Mesenteric fat pad (tissue), 1 donor: ENCODE measurements at places on chromosomes 5 and 9. TPM values are rescaled to one million over a fixed set of nuclear protein-coding genes. Genes with fewer than 3 reads are reported as not detected.

The SLC25A48 gene
- not detected for total RNA-seq

The AK8 gene
- 1.5 TPM for total RNA-seq

The RANBP17 gene
- total RNA-seq: 5.2 TPM

DNA sequence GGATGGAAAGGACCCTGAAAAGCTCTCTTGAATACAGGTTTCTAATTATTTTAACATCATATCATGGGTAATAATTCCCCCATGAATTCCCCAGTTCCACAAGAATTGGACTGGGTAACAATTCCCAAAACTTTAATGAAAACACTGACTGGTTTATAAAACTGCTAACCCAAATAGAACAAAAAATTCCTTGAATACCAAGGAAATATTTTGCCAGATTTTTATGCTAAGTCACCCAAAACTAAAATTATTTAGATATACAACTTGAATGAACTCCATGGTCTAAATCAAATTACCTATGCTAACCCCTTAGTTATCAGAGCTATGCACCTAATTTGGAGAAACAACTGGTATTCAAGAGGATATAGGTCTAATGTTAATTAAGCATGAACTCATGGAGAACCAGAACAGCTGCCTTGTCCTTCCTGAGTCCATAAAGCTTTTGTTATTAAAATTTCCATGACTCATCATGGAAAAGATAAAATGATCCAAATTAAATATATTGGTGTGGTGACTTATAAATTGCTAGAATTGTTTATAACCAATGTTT lies 164.9 kb upstream of the TUT7 start:
- no peak for DNase-seq

DNA sequence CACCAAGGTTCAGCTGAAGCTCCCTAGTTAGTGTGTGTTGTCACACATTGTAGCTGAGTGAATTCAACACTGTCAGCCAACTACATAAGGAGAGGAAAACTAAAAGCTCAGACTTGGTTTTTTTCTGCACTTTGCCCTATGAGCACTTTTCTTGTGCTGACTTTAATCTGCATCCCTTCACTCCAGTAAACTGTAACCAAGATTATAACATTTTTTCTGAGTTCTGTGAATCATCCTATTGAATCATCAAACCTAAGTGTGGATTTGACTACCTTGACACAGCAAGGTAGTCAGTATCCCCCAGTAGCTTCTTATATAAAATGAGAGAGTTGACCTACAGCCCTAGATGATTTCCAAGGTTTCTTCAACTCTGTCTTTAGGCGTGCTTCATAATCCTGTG lies 325.0 kb downstream of the AGTPBP1 start:
- DNase-seq: no peak
